Mammary epithelial cell (primary cell): ENCODE measurements at places on chromosomes 11 and 22. TPM values are rescaled to one million over a fixed set of nuclear protein-coding genes. Genes with fewer than 3 reads are reported as not detected.

DNA sequence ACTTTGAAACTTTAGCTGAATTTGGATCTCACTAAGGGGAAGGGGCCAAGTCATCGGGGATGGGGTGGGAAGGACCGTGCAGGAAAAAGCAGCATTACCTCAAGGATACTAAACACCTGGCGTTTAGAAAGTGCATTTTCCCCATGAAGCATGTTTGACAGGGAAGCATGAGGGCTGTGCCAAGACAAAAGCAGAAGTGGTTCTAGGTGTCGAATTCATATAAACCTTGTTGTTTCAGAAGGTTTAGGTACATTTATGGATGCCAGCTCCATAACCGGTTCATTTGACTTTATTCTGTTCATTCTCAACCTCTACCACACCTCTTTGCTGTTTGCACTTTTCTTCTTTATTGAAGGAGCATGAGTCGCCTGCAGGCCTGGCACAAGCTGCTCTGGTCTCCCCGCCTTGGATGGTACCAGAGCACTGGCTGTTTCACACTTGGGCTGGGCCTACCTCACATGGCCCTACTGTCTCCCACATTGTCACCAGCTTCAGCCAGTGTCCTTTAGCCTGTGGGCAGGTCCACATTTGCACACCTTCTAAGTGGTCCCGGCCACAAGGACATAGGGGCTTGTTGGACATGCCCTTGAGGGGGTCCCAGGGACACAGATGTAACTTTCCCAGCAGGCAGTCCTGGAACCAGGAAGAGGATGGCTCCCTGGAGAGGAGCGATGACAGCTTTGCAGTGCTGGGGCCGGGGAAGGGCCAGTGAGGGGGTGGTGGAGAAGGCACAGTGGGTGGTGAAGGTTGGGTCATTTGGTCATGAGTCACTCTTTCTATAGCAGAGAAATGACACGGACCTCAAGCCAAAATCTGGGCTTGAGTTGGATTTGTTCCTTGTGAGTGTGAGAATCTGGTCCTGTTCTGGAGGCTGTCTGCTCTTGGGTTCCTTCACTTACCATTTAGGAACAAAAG lies 3.2 kb upstream of the ST14 start:
- DNase-seq, result peak; percentile 40

- DNase-seq, result peak; percentile 88
Observed at GRCh38 chr11:28836285-28837081, 728.3 kb downstream of the METTL15 start.

GRCh38 chr11:121907379-121907778 lies 208.6 kb downstream of the BLID start:
- no peak for DNase-seq

DNA sequence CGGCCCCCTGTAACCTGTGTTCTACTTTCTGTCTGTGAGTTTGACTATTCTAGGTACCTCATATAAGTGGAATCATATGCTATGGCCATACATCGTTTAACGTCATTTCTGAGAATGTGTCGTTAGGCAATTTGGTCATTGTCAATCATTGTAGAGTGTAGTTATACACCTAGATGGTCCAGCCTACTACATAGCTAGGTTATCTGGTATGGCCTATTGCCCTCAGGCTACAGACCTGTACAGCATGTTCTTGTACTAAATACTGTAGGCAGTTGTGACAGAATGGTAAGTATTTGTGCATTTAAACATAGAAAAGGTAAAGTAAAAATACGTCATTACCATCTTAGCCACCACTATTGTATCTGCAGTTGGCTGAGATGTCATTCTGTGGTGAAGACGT lies 35.2 kb downstream of the MYO7A start:
- no peak for DNase-seq

DNA sequence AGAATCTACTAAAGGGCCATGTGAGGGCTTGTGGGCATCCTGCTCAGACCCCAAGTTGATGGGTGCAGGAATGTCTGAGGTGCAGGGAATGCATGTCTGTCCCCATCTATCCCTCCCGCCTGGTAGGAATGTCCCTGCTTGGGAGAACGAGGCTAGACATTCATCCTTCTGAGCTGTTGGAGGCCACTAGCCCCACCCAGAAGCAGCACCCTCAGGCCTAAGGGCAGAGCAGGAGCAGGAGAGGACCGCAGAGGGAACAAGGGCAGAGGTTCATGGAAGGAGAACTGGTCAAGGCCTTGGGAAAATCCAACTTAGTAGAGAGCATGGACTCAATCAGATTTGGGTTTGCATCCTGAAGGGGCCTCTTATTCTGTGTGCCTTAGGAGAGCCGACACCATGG lies 22.1 kb upstream of the LMO1 start:
- no peak for DNase-seq

DNA sequence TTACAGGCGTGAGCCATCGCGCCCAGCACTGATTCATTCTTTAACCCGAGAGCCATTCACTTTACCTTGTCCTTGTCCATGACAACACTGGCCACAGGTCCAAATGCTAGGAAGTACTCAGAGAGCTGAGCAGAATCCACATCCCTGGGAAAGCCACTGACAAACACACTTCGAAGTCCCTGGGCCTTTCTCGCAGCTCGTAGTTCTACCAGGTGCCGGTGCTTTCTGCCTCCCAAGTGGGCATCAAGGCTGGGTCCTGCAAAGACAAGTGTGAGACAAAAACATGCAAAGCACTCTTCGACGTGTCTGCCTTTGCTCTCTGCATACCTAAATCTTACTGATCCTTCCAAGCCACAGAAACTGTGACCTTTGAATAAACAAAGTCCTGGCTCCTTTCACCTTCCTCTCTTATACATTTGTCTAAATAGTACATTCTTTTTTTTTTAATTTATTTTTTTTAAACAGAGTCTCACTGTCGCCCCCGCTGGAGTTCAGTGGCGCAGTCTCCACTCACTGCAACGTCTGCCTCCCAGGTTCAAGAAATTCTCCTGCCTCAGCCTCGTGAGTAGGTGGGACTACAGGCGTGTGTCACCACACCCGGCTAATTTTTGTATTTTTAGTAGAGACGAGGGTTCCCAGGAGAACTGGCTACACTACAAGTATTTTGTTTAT lies 2.2 kb downstream of the TUT1 start:
- DNase-seq, result no peak

- DNase-seq, result no peak
Observed at GRCh38 chr11:88770475-88771079, 295.2 kb downstream of the GRM5 start.

- DNase-seq, result no peak
Observed at GRCh38 chr11:63985812-63986155, 454 bp upstream of the OTUB1 start.

DNA sequence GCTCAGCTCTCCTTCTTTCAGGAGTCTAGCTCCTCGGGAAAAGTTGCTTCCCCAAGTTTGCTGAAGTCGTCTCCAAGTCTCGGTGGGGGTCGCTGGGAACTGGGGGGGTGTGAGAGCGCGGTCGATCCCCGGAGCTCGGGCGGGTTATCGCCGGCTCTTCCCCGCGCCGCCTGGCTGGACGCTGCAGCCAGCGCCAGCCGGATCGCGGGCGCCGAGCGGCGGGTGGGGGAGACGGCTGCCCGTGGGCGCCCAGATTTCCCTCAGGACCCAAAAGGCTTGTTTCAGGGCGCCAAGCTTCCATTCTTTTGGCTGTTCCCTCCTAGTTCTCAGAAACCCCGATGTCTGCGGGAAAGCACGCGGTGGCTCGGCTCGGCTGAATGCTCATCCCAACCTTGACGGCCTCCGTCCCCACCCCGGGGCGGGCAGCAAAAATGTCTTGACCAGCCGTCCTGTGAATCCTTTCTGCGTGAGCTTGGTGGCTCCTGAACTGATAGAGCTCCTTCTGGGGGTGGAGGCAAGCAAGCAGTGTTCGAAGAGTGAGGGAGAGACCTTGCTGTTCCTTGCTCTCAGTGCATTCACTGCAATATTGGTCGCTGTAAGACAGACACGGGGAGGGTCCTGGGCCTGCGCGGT lies 1.7 kb downstream of the ZBTB16 start:
- DNase-seq, result no peak

GRCh38 chr11:121300313-121300971 lies 7.9 kb downstream of the SC5D start:
- no peak for DNase-seq

- no peak for DNase-seq
Observed at GRCh38 chr22:29795663-29796062, 28.5 kb downstream of the UQCR10 start.

DNA sequence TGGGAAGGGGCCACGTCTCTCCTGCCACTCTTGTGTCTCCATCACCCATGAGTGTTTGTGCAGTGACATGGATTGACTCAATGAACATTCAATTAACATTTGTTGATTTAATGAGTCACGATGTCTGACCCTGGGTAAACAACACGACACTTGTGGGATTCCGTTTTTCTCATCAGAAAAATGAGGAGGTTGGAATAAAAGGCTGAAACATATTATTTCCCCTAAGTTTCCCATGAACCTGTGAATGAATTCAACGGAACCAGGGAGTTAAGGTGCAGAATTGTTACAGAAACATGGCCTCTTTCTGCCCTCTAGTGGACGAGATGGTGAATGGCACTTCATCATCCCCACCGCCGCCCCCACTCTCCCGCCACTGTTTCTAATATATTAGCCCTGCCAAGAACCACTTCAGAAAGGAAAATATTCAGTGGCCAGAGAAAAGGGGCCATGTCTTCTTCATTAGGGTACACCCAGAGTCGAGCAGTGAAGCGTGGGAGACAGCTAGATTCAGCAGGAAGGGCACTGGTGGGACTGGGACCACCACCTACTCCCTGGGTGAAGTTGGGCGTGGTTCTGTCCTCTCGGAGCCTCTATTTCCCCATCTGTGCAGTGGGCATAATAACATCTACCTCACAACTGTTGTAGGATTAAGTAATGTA lies 46.3 kb upstream of the SYT13 start:
- no peak for DNase-seq

DNA sequence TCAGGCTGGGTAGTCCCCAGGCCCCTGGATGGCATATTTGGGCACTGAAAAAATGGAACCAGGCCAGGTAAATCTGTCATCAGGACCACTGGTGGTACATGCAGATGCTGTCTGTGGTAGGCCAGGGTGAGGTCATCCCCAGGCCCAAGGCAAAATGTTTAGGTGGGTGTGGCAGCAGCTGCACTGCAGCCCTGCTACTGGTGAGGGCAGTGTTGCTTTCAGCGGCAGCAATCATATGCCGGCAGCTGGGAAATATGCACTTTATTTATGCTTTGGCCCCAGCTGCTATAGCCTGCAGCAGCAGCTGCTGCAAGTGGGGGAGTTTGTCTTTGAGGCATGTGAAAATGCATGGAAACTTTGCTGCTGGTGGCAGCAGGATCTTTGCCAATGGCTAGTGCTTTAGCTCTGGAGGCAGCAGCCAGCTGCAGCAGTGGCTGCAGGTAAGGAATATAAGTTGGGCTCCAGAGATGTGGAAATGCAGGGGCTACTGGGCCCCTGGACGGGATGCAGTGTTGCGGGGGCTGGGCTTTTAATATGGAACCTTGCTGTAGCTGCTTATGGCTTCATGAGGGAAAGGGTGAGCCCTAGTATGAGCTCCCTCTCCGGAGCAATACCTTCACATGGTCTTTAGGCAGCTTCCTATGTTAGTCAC lies 365.7 kb upstream of the CADM1 start:
- DNase-seq, result peak; percentile 17

DNA sequence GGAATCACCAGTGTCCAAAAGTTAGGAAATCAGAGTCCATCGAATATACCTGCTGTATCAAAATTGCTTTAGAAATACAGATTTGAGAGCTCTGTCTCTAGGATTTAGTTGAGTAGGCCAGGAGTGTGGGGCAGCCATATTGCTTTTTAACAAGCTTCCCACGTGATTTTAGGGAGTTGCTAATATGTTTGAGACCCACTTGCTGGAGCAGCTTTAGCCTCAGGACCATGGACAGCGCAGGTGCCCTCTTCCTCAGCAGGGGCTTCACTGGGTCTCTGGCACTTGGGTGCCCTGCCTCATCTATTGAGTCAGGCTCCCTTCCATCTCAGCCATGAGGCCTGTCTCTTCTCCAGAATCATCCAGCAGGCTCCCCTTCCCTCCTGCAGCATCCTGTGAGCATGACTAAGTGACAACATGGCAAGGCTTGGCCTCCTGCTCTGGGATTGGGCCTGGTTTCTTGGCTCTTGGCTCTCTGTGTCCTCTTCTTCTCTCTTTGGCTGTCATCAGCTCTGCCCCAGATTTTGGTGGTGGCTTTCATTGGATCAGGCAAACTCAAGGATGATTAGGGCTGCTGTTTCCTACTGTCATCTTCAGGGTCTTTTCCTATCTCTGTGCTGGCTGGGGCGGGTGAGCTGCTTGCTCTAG lies 70.0 kb downstream of the SGSM1 start:
- no peak for DNase-seq

- no peak for DNase-seq
Observed at GRCh38 chr11:111416231-111416960, 37.3 kb upstream of the POU2AF1 start.

DNA sequence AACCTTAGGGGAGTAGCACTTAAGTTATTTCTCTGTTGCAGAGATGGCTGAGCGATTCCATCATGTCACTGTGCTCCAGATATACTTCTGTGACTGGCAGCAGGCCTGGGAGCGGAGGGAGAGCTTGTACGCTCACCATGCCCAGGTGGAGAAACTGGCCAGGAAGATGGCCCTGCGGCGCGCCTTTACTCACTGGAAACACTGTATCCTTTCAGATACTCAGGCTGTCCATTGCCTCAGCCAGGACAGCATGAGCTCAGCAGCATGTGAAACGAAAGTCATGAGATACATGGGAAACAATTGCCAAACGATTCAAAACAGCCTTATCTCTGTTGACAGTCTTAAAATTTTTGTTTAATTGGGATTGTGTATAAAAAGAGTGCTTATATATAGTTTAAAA lies 78.9 kb downstream of the SFI1 start:
- DNase-seq, result no peak

DNA sequence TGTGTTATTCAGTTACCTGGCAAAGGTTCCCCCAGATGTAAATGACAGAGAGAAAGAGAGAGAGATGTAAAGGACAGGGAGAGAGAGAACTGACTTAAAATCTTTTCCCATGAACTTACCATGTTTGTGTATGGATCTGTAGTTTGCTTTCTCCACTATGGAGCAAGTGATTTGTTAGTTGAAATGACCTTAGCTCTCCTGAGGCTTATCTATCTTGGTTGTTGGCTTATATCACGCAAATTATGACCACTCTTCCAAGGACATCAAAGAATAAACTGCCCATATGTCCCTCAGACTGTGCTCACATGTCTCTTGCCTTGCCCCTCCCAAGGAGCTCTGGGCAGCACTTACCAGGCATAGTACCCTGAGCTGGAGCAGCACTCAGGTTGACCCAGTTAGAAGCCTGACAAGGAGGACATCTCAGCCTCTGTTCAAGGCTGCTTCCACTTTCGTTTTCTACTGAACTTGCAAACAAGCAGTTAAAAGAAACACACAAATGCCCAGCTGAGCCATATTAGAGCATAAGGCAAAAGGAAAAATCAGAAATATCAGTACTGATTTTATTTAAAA lies 95.3 kb upstream of the RCN1 start:
- no peak for DNase-seq

Gene GRIA4
- 2.7 TPM for total RNA-seq

Gene CRYBB3
- total RNA-seq, result not detected in 2 replicates

Gene LGR4
- 45.8 TPM for total RNA-seq

Gene MS4A4E
- not detected in 2 replicates for total RNA-seq

Gene PLAAT2
- total RNA-seq, result 0.87 and 1.9 TPM in 2 replicates

Gene PLEKHB1
- not detected in 2 replicates for total RNA-seq

Gene PKP3
- 248 TPM for total RNA-seq
